ENCODE measurements at places on chromosomes 13 and 19. TPM values are rescaled to one million over a fixed set of nuclear protein-coding genes. Genes with fewer than 3 reads are reported as not detected.

- no peak for DNase-seq
Observed at GRCh38 chr13:76116751-76117360, 480.7 kb downstream of the LMO7 start.

GRCh38 chr19:53907690-53908089, 1.4 kb upstream of the CACNG7 start:
- no peak for DNase-seq

Gene NKG7
- total RNA-seq, result 21.0 TPM

- DNase-seq, result no peak
Observed at GRCh38 chr19:17677002-17677401, 11.2 kb downstream of the UNC13A start.

DNA sequence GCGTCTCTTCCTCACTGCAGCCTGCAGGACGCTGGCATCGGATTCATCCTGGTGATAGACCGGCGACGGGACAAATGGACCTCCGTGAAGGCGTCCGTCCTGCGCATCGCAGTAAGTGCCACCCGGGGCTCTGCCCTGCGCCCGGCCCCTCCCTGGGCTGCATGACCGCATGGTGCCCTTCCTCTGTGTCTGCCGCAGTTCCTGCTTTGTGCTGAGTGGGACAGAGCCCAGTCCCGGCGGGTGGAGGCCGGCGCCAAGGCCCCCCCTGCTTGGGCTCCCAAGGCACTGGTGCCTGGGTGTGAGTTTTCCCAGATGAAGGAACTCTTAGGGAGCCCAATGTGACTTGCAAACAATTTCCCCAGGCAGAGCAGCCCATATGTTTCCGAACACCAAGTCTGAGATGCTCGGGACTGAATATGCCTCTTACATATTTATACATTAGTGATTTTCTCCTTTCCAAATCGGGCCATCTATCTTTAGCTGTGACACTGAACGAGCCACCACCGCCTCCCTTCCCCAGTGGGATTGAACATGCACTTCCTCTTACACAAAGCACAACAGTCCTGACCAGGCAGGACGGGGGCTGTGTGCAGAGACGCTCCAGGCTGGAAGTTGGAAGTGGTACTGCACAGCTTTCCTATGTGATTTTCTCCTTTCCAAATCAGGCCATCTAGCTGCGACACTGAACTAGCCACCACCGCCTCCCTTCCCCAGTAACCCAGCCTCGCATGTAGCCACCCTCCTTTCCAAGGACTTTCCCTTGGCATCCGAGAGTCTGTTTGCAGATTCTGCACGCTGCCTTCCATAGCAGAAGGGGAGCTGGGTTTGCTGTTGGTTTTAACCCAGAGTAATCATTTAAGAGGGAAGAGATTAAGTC, 60.1 kb upstream of the F7 start:
- DNase-seq, result no peak

GRCh38 chr19:7142771-7143170, 73.3 kb downstream of the ZNF557 start:
- DNase-seq, result no peak

- no peak for DNase-seq
Observed at GRCh38 chr19:11944656-11945055, 19.7 kb downstream of the ZNF700 start.

- DNase-seq, result no peak
Observed at GRCh38 chr13:24557081-24557480, 44.5 kb upstream of the PARP4 start.

DNA sequence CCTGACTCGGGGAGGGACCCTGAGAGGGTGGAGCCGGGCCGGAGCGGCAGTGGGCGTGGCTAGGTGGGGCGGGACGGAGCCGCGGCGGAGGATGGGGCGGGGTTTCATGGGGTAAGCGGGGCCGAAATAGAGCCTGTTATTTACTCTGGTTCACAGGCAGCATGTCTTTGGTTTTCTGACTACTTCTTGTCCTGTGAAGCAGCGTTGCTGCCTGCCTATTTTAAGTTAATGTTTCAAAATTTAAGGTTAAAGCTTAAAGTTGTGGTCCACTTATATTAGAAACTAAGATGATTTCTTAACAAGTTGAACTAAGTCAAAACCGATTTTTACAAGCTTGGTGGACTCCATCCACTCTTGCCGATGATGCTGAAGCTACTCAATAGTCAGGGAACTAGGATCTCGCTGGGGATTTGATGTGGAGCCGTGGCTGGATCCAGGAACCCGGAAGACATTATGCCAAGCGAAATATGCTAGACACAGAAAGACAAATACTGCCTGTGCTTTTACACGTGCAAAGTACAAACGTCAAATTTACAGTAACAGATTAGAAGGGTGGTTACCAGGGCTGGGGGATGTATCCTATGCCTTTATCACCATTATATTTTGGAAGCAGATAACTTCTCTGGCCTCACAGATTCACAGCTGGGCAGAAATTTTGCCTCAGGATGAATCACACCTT, 433 bp upstream of the ZNF616 start:
- no peak for DNase-seq

Gene KLK7
- not detected for total RNA-seq

Gene MCEMP1
- total RNA-seq, result 0.48 TPM

- DNase-seq, result no peak
Observed at GRCh38 chr19:38023671-38024541, 116.9 kb downstream of the SIPA1L3 start.

DNA sequence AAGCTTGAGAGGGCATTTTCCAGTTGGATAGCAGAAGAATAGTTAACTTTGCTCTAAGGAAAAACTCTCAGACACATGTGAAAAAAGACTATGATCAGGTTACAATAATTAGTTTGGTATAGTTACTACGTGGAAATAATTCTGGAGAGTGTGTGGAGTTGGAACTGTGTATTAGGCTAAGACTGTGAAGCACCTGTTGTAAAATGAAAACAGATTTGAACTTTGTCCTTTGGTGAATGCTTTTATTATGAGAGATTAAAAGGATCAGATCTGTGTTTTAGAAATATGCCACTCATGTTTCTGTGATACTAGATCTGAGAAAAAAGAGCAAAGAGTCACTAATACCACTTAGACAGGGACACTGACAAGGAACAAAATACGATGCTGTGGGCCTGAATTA, 807.5 kb upstream of the ATXN8OS start:
- DNase-seq, result no peak

GRCh38 chr19:10762656-10763055, 44.8 kb downstream of the DNM2 start:
- no peak for DNase-seq

Data from GM12878 (cell line).